ENCODE measurements at places on chromosomes 12 and 14.

DNA sequence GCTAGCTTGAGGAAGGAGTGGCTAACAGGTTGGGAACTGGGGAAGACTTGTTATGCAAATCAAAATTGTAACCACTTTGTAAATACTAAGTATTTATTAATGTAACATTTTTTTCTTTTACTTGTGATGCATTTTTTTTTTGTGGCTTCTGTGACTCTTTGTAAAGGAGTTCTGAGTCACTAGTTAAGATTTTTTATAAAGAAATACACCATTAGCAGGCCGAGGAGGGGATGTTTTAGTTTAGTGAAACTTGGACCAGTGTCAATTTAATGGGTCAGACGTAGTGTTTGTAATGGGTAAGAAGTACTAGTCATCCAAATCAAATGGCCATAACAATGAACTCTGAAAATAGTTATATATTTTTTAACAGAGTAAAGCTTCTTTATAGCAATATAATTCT is 43.1 kb downstream of the AKAP6 start:
- no peak for DNase-seq

DNA sequence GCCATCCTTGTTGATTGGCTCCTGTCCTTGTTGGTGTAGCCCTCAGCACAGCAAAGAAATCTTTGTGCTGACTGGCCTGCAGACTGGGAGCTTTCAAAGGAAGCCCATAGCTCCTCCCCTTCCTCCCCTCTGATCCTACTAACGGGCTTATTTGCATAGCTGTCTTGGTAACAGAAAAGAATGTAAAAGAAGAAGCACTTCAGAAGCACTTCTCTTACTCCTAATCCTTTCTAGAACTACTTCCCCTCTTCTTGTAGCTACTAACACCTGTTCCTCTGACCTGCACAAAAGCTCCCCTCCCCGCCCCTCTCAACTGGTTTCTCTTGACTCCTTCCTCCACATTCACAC is 14.3 kb upstream of the RIC8B start:
- DNase-seq = no peak

DNA sequence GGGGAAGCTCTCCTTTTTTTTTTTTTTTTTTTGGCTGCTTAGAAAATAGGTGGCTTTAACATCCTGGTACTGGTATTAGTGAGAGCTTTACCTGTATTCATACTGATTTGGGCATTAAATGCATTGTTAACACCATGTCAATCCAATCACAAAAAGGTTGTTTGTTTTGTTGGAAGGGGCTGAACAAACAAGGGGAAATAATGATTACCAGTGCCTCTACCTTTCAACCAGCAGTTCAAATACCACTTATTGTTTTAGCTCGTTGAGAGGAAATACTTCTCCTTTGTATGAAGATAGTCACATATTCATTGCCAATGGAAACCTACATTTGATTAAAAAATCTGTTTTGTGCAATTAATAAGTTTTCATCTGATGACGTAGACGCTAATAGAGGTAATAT is 72.9 kb downstream of the MIPOL1 start:
- no peak for DNase-seq

DNA sequence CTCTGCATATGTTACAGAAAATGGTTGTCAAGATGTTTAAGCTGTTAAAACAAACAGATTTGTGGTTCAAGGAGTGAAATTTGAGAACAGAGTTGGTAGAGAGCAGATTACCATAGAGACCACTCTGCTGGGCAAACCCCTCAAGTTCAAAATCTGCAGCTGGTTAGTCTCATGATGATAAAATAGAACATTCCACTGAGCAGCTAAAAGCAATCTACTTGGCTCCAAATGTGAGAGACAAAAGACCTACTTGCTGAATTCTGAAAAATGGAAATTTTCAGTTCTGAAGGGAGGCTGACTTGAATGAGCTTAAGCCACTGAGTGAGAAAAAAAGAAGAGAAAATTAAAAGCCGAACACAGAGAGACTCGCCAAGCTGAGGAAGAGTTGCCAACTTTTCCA is 519.3 kb downstream of the NOVA1 start:
- no peak for DNase-seq

DNA sequence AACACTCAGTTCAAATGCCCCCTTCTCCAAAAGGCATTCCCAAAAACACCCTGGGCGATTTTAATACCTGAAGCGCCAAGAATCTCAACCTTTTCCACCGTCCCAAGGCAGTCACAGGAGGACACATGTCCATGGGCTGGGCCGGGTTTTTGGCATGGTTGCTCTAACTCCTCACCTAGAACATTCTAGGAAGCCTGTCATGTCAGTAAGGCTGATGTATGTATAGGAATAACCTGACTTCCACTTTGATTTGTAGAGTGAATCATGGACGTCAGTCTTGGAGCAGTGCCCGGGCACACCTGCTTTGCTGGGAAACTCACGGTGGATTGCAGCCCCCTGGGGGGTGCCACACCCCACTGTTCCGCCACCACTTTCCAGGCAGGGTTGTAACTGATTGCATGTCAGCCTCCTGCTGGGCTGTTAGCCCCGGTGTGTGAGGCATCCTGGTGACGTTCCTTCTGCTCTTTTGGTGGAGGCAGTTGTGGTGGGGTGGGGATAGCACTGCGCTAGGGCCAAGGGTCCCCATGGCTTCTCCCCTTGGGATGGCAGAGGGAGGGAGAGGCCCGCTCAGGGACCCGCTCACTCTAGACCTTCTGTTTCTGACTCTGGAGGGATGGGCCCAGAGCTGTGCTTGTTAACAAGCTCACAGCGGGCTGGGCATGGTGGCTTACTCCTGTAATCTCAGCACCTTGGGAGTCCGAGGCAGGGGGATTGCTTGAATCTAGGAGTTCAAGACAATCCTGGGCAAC is 35.2 kb upstream of the FAM181A start:
- no peak for DNase-seq

DNA sequence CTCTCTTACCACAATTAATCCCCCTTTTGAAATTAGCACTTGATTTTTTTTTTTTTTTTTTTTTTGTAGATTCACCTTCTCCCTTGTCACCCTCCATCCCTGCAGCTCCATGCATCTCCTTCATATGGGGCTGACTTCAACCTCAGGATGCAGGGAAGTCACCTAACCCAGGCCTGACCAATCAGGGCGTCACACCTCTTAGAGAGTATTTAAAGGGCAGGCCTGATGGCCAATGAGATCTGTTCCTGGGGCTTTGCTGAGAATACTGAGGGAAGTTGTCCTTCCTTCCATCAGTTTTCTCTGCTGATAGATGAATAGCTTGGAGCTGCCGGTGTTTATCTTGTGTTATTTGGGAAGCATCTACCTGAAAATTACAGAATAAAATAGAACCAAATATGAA is 1104.7 kb upstream of the TMEM132C start:
- DNase-seq = no peak

GRCh38 chr14:49052521-49052920 is 533.7 kb downstream of the RPS29 start:
- DNase-seq = no peak

GRCh38 chr12:91098461-91098860 is 12.8 kb downstream of the LUM start:
- DNase-seq = no peak

DNA sequence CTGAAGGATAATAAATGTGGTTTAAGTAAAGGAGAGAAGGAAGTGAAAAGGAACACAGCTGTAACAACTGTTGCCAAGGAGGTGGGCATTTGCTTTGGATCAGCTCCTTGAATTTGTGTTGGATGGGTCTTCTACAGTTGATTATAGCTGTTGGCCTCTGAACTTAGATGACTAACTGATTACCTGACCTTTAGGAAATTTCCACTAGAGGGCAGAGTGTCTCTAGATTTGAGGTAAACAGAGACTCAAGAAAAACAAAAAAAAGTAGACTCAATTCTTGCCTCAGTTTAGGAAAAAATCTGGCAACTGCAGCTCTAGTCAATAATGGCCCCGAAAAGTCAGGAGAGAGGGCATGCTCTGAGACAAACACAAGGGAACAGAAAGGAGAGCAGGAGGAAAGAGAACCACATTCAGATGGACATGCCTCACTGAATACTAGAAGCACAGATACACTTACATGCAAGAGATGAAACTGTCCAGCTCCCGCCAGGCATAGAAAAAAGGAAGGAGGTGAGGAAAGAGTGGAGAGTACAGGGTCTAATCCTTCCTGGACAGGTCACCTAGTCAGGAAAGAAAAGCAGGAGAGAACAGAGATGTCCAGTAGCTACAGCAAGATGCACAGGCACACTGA is 20.6 kb downstream of the COX14 start:
- no peak for DNase-seq

- DNase-seq = no peak
Observed at GRCh38 chr12:117144599-117144998, 45.4 kb upstream of the TESC start.

DNA sequence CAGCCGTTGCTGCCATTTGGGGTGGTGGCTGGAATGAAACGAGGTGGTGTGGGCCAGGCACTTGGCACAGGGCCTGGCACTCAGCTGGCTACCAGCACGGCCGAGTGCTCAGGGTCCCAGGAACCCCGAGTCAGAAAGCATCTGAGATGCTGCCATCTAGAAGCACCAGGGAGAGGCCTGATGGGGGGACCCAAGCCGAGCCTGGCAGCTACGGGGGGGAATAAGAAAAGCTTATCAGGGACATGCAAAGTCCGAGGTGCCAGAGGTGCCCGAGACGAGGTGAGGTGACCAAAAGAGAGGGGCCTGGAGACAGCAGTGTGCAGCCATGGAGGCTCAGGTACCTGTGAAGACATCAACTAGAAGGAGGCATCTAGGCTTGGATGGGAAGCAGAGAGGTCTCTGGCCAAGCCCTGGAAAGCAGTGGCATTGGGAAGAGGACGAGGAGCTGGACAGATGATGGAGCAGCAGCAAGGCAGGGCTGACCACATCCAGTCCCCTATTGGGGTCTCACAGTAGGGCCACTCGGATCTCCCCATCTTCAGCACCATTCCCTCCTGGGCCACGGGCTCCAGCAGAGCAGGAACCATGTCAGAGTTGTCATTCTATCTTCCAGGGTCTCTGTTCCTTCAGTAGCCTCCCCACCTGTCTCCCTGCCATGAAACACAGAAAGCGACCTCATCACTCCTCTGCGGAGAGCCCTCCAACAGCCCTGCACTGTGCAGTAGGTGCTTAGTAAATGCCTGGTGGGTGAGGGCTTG is 59.3 kb upstream of the DIO3 start:
- no peak for DNase-seq

- no peak for DNase-seq
Observed at GRCh38 chr12:12180575-12180974, 86.3 kb downstream of the LRP6 start.

- DNase-seq = no peak
Observed at GRCh38 chr12:45042599-45042998, 8.3 kb downstream of the DBX2 start.

GRCh38 chr14:61406198-61406597 is 84.8 kb downstream of the PRKCH start:
- DNase-seq = no peak

- DNase-seq = no peak
Observed at GRCh38 chr14:73762375-73762822, 48.2 kb upstream of the PNMA1 start.

DNA sequence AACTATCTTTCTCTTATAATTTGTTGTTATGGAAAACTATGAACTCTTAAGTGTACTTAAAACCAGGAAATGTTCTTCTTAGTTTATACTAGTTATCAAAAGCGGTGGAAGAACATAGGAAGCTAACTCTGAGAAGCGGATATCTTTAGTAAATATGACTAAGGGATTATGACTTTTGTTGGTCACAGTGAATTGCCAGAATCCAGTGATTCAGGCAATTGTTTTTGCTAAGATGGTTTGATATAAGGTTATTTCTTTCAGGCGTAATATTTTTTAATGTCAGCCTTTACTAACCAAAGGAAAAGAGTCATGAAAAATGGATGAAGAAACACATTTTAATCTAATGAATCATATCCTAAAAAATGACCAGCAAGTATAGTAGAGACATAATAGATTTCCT is 473.5 kb downstream of the FOXG1 start:
- DNase-seq = no peak

DNA sequence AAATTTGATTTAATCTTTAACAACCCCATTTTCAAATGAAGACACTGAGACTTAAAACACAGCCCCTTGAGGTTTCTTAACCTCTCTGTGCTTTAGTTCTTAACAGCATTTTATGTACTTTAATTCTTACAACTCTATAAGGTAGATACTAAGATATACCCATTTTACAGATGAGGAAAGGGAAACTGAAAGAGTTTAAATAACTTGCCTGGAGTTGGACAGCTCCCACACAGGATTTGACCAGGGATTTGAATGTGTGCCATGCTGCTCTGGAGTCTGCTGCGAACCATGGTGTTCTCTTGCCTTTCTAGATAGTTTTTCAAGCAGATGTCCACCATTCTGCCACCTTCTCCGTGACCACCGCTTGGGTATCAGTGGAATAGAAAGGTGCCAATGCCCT is 28.2 kb downstream of the RNFT2 start:
- no peak for DNase-seq

GRCh38 chr14:67738740-67739504 is 37.2 kb downstream of the RDH12 start:
- DNase-seq = no peak

DNA sequence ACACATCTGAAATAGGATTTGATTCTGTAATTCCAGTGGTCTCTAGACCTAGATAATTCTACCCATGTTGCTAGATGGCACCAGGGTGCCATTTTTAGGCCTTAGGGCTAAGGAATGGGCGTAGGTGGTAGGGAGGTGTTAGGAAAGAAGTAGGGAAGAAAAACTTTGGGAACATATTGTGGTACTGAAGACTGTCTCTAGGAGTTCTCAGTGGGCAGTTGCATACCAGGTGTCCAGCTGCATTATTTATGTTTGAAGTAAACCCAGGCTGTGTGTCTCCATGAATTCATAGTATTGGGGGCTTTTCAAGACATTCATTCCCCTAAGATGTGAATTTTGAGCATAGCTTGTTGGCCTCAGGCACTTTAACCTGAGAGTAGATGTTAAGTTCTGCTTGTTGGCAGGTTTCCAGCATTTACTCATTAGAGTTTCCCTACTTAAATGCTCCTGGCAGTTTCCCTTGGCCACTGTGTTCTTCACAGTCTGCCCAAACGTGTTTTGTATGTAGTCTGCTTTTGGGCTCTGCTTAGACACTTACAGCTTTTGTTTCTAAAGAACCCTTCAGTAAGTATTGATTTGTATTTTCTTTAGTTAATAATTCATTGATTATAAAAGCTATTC is 31.5 kb upstream of the CCT2 start:
- DNase-seq = no peak

GRCh38 chr12:88248606-88249005 is 106.5 kb downstream of the TMTC3 start:
- DNase-seq = no peak
